Activated T-cell treated with anti-CD3 and anti-CD28 coated beads, Interleukin-2, amount 50 U/mL, for 72 hours (primary cell): ENCODE measurements at places on chromosomes 4 and X. TPM values are rescaled to one million over a fixed set of nuclear protein-coding genes. Genes with fewer than 3 reads are reported as not detected.

XAGE1A gene
- total RNA-seq = not detected

LAS1L gene
- 44.8 TPM for total RNA-seq

PLXNA3 gene
- 42.9 TPM for total RNA-seq

CXCL1 gene
- not detected for total RNA-seq

GPR34 gene
- total RNA-seq = 0.51 TPM

FHDC1 gene
- 0.14 TPM for total RNA-seq

SMIM43 gene
- total RNA-seq = not detected

BTK gene
- 1.7 TPM for total RNA-seq

PABPC1L2B gene
- not detected for total RNA-seq

UCP1 gene
- not detected for total RNA-seq

SLAIN2 gene
- total RNA-seq = 43.4 TPM

LIMCH1 gene
- total RNA-seq = not detected

ALB gene
- not detected for total RNA-seq

IBSP gene
- not detected for total RNA-seq

ACOX3 gene
- total RNA-seq = 31.2 TPM

C4orf36 gene
- total RNA-seq = 0.38 TPM

NKX3-2 gene
- not detected for total RNA-seq

SHROOM4 gene
- total RNA-seq = not detected

GYPA gene
- total RNA-seq = not detected

GPR50 gene
- not detected for total RNA-seq

SLC49A3 gene
- 0.37 TPM for total RNA-seq

EDA2R gene
- 10.5 TPM for total RNA-seq

NLGN3 gene
- total RNA-seq = 3.1 TPM

ENPEP gene
- 0.84 TPM for total RNA-seq

MUC7 gene
- total RNA-seq = not detected

FGD1 gene
- 0.46 TPM for total RNA-seq

XG gene
- total RNA-seq = not detected

CCDC120 gene
- 9.0 TPM for total RNA-seq

TIGD4 gene
- total RNA-seq = 0.39 TPM

CT45A3 gene
- total RNA-seq = not detected

TRIML2 gene
- not detected for total RNA-seq

RS1 gene
- total RNA-seq = not detected

DUX4 gene
- not detected for total RNA-seq

ATP1B4 gene
- total RNA-seq = not detected

UCHL1 gene
- 2.8 TPM for total RNA-seq

HPSE gene
- total RNA-seq = 12.8 TPM

PNMA6F gene
- not detected for total RNA-seq

MGARP gene
- not detected for total RNA-seq

SLC9B2 gene
- 22.5 TPM for total RNA-seq

FAM156B gene
- total RNA-seq = 14.6 TPM

AADAT gene
- 0.38 TPM for total RNA-seq

CXCL11 gene
- 0.19 TPM for total RNA-seq

FAM200B gene
- total RNA-seq = 23.1 TPM

PIN4 gene
- total RNA-seq = 4.7 TPM

COX7B2 gene
- not detected for total RNA-seq

RADX gene
- total RNA-seq = 9.2 TPM

RPGR gene
- 8.7 TPM for total RNA-seq

UGT2B17 gene
- total RNA-seq = not detected

TLR6 gene
- 3.6 TPM for total RNA-seq

PHF8 gene
- 53.6 TPM for total RNA-seq

NOX1 gene
- total RNA-seq = not detected

SPP1 gene
- total RNA-seq = 0.19 TPM

HAUS7 gene
- total RNA-seq = 27.7 TPM

COL25A1 gene
- 0.05 TPM for total RNA-seq

RIPPLY1 gene
- total RNA-seq = not detected
